ENCODE measurements at places on chromosomes 2 and 18. TPM values are rescaled to one million over a fixed set of nuclear protein-coding genes. Genes with fewer than 3 reads are reported as not detected.

DNA sequence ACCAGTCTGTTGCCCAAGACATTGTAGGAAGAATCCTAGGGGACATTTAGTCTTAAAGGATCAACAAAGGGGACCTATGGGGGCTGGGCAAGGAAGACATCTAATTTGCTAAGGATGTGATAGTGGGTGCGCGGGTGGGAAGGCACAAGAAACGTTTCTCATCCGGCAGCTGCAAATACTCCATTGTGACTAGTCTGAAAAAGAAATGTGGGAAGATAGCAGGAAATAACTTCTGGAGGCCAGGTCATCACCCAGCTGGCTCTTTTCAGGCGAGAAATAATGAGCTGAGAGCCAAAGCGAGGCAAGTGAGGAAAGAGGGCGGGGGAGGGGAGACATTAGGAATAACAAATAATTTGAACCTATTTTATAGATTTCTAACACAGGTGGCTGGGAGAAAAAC lies 70.3 kb upstream of the NCK2 start:
- DNase-seq = no peak

GRCh38 chr18:69628774-69629359 lies 228.2 kb downstream of the DOK6 start:
- DNase-seq = no peak

DNA sequence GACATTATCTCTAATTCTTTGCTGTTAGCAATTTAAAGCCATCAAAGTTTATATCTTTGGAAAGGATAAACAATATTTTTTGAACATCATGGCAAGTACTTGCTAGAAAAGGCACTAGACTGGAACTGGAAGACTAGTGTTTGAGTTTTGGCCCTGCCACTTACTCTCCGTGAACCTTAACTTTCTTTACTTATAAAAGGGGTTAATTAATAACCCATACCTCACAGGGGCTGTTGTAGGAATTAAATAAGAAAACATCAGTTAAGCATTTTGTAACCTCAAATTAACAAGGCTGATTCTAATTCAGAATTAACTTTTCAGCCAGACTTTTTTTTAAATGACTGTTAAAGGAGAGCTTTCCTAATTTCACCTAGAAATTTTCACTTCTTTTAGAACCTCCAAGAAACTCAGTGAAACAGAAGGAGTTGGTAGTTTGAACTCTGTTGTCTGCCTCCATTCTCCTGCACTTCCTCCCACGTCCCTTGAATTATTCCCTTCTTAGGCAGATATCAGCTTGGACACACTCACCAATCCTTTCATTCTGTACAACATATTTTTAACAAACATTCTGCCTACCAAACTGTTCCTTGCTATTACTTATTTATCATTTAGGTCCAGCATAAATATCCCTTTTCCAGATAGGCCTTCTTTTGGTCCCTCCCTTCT lies 79.5 kb downstream of the COX7A2L start:
- no peak for DNase-seq

DNA sequence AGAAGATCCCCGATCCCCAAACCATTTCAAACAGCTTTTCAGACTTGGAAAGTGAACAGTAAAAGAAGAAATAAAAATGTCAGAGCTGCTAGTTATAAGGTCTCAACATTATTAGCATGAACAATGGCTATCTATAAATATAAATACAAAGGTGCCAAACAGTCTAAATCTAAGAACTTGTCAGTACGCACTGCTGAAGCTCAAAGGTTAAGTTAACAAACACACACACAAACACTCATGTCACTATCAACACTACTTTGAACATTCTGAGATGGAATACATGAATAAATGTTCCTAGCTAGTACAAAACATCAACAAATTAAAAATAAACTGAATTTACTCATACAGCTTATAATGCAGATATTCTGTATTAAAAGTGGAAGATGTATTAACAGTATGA lies 108.7 kb downstream of the CDH2 start:
- DNase-seq = no peak

DNA sequence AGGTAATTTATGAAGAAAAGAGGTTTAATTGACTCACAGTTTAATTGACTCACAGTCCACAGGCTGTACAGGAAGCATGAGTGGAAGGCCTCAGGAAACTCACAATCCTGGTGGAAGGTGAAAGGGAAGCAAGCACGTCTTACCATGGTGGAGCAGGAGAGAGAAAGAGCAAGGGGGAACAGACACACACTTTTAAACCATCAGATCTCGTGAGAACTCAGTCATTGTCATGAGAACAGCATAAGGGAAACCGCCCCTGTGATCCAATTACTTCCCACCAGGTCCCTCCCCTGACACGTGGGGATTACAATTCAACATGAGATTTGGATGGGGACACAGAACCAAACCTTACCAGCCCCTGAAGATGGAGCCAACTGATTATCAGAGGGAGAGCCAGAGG lies 11.2 kb upstream of the PUM2 start:
- DNase-seq = no peak

- no peak for DNase-seq
Measured at GRCh38 chr2:61178603-61179545, 16.9 kb downstream of the C2orf74 start.

DNA sequence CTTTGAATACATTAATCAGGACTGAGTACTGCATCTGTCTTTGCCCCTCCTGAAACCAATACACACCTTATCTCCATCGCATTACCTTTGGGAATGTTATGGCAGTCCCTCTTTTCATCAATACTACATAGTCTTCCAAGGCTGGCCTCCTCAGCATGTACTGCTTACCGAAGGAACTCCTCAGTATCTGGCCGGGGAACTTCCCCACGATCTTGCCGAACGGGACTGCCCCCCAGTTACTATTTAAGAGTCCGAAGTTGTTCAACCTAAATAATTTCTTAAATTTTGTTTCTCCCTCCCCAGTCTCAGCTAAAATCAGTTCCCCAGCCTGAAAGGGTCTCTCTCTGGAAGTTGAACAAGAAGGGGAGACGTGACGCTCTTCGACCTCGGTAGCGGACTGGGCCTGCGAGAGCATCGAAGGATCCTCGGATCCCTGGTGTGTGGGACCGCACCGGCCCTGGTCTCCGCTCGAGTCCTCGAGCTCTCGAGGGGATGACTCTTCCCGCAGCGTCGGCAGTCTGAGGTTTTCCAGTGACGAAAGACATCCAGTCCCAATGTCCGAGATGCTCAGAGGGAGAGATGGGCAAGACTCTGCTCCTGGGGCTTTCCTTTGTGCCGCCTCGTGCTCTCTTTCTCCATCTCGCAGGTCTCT lies 489 bp downstream of the TRMT61B start:
- no peak for DNase-seq

GRCh38 chr2:45134726-45135125 lies 125.5 kb upstream of the SIX2 start:
- DNase-seq = no peak

Gene RAX
- not detected for total RNA-seq

Gene DLX1
- 9.6 TPM for total RNA-seq

Gene SP140
- not detected for total RNA-seq

Measured in Caki2 (cell line).